ENCODE measurements at places on chromosomes 6 and 20. TPM values are rescaled to one million over a fixed set of nuclear protein-coding genes. Genes with fewer than 3 reads are reported as not detected.

The PROCR gene
- total RNA-seq = 51.9 TPM

The KIF3B gene
- 12.8 TPM for total RNA-seq

The RAET1E gene
- total RNA-seq = 0.89 TPM

The RIPOR3 gene
- 5.0 TPM for total RNA-seq
